Nucleus accumbens (tissue), 56 donors: ENCODE measurements at places on chromosomes 4 and X.

DNA sequence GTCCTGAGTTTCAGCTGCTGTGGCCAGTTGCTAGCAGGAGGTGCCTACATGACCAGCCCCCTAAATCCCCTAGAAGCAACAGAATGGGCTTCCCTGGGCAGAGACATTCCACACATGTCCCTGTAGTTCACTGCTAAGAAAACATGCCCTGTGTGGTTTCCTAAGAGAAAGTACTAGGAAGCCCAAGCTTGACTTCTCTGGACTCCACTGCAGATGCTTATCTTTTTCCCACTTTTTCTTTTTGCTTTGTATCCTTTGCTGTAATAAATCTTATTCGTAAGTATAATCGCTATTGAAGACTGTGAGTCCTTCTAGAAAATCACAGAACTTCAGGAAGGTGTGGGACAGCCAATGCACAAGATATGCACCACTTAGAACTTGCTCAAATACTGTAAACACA is 15.6 kb downstream of the RPGR start:
- no peak for DNase-seq

GRCh38 chrX:44842550-44843317 is 1.1 kb upstream of the DUSP21 start:
- DNase-seq: no peak

GRCh38 chr4:129384974-129385373 is 289.0 kb downstream of the C4orf33 start:
- DNase-seq: no peak

DNA sequence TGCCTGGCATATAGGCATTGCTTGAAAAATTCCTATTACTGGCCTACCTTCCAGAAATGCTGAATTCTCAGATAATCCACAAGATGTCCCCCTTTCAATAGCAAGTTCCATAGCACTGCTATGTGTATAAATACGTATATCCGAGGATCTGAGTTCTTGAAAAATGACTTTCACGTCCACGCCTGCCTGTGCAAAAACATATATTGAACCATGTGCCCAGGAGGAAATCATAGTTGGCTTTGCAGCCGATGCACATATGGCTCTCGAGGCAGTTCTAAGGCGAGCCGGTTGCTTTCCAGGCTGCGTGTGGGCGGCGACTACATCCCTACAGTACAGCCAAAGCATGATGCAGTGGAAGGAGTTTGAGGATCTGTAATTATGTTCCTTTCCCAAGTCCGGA is 55.4 kb upstream of the ESX1 start:
- DNase-seq: no peak

DNA sequence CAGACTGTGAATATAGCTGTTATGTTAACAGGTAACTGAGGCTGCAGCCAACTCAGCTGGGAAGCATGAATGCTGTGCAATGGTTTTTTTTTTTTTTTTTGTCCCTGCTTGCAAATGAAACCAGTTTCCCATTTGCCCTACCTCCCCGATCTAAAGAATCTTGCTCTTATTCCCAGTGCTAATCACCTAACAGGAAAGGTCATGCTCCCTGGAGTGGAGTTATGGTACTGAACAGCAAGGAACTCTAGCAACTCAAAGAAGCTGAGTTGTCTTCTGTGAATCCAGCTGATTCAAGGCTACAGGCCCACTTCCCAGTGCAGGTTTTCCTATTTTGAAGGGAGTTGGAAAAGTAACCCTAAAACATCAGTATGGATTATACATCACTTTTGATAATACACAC is 52.1 kb downstream of the HTR2C start:
- DNase-seq: no peak

DNA sequence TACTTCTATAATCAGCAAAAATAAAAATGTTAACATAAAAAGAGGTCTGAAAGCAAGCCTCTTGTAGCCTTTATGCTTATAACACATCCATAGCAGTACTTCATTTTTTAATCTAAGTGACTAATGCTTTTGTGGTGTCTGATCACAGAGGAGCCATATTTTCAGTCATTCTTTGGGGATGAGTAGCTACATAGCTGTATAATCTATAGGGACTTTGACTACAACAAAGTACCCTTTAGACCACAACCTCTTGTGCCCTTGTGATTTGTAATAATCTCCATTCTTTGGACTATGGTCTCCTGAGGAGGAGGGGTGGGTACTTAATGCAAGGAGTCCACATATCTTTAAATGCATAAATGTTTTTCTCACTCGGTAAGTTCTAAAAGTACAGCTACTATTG is 9.6 kb downstream of the DRP2 start:
- DNase-seq: no peak
